Activated T-cell treated with anti-CD3 and anti-CD28 coated beads, Interleukin-2, amount 50 U/mL, for 72 hours (primary cell): ENCODE measurements at places on chromosomes 3 and 15.

GRCh38 chr15:70376031-70376928 lies 278.6 kb upstream of the TLE3 start:
- no peak for DNase-seq

DNA sequence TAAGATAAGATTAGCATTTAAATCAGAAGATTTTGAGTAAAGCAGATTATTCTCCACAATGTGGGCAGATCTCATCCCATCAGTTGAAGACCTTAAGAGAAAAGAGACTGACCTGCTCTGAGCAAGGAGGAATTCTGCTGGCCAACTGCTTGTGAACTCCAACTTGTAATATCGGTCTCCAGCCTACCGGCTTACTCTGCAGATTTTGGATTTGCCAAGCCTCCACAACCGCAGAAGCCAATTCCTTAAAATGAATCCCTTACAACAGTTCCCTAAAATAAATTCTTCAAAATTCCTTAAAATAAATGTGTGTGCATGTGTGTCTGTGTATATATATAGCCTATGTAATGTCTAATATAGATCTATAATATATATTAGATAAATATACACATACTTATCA lies 107.4 kb upstream of the KLF13 start:
- no peak for DNase-seq

GRCh38 chr3:127368186-127369032 lies 80.6 kb upstream of the PRR20G start:
- DNase-seq = no peak

- peak; percentile 39 for DNase-seq
Measured at GRCh38 chr15:37106490-37107001, 6.2 kb upstream of the MEIS2 start.

GRCh38 chr15:88664151-88664778 lies 25.4 kb downstream of the ISG20 start:
- DNase-seq = no peak

GRCh38 chr3:29301332-29302019 lies 20.6 kb downstream of the RBMS3 start:
- no peak for DNase-seq

GRCh38 chr3:45486926-45487325 lies 98.5 kb downstream of the LARS2 start:
- no peak for DNase-seq

DNA sequence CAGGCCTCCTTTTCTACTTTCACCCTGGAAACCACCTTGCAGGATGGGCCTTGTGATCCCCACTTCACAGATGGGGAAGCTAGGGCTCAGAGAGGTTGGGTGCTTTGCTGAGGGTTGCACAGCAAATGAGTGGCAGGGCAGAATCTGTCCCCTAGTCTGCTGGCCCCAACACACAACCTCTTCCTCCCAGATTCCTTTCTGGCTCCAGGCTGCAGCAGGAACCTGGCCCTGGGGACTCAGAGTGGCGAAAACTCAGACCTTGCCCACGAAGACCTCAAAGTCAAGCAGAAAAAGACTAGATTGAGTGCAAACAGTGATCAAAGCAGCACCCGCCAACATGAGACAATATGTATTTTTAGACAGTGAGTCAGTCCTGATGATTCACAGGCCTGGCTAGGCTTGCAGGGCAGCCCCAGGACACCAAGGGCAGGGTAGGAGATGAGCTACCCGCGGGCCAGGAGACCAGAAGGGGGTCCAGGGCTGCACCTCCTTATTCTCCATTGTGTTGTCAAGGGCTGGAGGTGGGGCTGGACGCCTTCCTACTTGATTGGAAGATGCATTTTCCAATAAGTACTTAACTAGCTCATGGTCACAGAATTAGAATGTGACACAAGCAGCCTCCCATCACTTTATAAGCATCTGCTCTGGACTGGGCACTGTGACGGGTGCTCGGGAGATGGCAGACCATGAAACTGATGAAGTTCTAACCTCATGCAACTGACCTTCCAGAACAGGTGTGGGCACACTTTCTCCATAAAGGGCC lies 23.9 kb downstream of the GOLGA6L2 start:
- DNase-seq = no peak

DNA sequence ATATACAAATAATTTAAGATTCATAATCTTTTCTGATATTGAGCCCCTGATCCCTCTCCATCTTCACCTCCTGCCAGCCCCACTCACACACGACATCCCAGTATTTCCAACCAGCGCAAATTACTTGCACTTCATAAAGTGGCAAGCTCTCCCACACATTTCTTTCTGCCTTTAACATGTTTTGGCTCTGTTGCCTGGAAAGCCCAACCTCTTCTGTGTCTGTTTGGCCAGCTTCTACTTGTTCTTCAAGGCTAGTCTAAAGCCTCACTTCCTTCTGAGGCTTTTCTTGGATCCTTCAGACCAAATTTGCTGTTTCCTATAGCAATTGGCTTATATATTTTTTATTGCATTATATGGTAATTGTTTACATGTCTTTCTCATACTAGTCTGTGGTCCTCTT lies 5.1 kb upstream of the TM6SF1 start:
- no peak for DNase-seq

GRCh38 chr3:55802816-55803215 lies 315.7 kb upstream of the WNT5A start:
- no peak for DNase-seq

DNA sequence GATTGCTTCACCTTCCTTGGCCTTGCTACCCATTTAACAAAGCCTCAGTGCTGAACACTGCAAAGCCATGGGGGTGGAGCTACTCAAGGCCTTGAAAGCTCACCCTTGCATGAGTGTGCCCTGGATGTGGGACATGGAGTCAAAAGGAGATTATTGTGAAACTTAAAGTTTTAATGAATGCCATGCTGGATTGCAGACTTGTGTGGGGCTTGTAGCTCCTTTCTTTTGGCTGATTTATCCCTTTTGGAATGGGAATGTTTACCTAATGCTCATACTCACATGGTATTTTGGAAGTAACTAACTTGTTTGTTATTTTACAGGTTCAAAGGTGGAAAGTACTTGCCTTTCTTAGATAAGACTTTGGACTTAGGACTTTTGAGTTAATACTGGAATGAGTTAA lies 538.5 kb upstream of the NECTIN3 start:
- no peak for DNase-seq

- no peak for DNase-seq
Measured at GRCh38 chr3:94167796-94168195, 104.9 kb downstream of the NSUN3 start.
